Stimulated activated CD8-positive, alpha-beta memory T cell treated with anti-CD3 and anti-CD28 coated beads, Interleukin-15, amount 100 ng/mL, for 48 hours (primary cell): ENCODE measurements at places on chromosomes 11 and 22.

DNA sequence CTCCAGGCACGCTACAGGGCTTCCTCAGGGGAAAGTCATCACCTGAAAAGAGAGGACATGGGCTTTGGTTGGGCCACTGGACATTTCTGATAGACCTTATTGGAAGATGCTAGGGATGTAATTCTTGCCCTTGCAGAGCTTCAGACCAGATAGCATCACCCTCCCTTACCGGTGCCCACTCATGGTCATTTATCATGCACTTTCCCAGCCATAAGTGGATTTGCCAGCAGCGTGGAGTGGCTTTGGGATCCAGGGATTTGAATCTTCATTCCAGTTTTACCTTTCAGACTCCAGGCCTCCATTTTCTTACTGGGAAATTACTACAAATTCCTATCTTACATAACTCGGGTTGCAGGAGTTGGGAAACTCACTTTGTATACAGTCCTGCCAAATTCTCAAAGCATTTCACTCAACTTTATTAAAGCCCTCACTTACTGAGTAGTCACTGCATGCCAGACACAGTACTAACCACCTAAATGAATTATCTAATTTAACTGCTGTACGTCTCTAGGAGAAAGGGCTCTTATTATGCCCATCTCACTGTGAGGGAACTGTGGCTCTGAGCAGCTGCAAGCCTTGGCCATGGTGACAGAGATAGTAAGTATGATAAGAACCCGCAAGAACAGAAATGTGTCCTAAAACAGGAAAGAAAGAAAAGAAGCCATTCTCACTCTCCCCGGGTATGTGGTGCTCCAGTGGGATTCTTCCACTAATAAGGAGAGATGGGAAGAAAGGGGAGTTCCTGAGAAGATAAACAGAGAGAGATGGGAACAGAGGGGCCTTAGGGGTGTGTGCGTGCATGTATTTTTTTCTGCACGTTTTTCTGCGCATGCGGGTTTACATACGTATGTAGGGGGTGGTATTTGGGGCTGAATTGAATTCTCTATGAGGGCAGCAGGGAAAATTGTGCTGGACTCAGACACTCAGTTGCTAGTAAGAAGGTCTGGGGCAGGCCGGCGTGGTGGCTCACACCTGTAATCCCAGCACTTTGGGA is 9.7 kb downstream of the CHRM1 start:
- no peak for DNase-seq

- DNase-seq: no peak
These were observed 25.6 kb downstream of the MMP13 start for GRCh38 chr11:102929972-102930371.

DNA sequence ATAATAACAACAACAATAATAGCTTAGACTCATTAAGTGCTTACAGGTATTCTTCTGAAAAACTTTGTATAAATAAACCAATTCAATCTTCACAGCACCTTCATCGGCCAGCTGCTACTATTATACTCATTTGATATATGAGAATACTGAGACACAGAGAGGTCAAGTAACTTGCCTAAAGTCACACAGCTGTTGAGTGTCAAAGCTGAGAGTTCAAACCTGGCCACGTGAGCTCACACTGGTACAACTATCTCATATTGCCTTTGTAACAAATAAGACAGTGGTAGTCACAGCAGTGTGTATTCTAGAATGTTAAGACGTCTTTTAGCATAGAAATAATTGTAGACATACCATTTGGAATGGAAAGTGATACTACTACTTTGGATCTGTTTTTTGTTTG is 268.5 kb downstream of the NTM start:
- DNase-seq: no peak

DNA sequence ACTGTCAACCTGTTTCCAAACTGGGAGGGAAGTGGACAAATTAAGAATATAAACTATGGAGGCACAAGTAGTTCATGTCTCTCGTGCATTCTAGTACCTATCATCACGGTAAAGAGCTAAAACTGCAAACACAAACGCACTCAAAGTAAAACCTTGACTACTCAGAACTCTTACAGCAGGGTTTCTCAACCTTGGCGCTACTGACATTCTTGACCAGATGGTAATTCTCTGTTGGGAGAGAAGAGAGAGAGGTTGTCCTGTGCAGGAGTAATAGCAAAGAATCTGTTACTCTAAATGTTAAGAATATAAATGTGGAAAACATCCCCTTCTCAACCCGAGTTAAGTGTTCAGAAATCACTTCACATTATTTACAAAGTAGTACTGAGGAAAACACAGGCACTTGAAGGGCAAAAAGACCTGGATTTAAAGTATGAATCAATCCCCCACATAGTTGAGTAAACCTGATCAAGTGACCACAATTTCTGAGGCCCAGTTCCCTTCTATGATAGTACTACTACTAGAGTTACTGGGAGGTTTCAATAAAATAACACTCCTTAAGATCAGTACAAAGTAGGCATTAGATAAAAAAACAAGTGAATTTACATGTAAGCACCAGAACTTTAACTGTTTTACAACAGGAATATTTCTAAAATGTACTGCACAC is 73.1 kb upstream of the ARHGAP32 start:
- no peak for DNase-seq

DNA sequence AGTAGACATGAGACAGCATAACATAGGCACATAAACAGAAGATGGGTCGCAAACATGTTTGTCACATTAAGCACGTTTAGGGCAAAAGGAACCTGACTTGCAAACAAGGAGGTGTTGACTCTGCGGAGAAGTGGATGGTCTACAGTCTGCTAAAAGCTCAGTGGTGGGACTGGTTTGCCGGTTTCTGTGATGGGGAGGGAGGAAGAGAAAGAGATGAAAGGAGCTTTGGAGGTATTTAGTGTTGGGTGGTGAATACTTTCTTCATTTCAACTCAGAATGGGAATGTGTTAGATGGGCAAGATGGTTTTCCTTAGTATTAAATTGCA is 191.4 kb upstream of the SORL1-AS1 start:
- no peak for DNase-seq

DNA sequence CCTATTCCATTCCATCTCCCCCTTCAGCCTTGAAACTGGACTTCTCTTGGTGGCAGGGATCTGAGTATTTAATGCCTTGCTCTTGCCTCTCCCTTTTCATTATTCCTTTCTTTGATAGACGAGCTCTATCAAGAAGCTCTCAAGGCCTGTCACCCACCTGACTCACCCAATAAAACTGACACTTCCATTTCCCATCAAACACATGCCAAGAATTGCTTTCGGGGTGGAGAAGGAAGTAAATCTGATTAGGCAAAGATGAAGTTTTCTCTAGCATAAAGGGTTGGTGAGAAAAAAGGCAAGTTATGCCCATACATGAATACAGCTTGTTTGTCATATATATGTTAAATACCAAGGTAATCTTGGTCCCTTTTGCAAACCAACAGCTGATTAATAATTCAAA is 34.9 kb upstream of the MYEOV start:
- no peak for DNase-seq

GRCh38 chr11:130771708-130772107 is 144.6 kb downstream of the SNX19 start:
- no peak for DNase-seq

DNA sequence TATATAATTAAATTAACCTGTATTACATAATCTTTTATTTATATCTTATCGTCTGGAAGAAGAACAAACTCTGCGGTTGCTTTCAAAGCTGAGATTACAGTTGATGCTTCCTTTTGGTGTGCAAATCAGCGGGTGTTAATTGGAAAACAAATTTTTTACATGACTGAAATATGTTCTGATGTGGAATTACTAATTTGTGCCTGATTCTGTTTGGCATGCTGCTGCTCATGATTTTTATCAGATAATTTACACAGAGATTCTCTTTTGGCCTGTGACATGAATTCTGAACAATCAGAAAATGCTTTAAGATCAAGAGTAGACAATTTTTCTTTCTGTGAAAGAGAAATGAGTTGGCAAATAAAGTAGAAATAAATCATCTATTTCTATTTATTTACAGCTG is 510.8 kb downstream of the NELL1 start:
- DNase-seq: no peak

DNA sequence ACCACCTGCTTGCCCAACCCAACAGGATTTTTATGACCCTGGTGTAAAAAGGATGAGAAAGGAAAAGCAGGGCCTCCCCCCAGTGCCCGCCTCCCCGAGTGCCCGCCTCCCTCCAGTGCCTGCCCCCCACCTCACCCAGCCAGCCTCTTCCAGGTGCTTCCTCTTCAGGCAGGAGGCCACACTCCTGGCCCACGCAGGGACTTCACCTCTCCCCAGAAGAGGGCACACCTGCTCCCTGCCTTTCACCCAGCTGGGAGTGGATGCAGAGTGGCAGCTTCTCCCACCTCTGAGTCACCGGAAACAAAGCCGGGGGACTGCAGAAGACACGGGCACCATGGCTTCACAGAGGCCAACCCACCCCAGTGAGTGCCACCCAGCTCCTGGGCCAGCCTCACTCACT is 16.1 kb downstream of the CPT1A start:
- peak; percentile 47 for DNase-seq

DNA sequence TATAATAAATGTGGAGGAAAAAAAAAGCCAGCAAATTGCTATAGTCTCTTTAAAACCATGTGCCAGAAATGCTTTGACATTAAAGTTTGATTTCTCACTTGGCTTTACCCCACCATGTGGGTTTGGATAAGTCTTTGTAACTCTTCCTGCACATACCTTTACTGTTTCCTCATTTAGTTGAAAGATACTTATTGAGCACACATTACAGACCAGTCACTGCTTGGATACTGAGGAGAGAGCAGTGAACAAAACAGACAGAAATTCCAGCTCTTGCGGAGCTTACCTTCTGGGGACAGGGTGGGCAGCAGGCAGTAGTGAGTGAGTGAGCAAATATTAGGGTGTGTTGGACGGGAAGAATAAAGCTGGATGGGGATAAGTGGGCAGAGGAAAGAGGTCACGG is 13.7 kb downstream of the PACS1 start:
- no peak for DNase-seq

DNA sequence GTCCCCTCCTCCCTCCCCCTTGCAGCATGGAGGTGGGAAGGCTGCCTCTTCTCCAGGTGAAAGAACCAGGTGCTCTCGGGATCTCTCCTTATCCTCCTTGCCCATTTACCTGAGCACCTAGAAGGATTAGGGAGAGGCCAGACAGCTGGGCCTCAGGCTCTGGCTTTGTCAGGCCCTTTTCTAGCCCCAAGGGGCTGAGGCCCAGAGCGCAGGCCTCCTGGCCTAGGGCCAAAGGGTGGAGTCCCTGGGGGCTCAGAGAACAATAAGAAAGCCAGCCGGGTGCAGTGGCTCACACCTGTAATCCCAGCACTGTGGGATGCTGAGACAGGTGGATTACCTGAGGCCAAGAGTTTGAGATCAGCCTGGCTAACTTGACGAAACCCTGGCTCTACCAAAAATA is 5.4 kb upstream of the TTLL1 start:
- DNase-seq: no peak

- no peak for DNase-seq
These were observed 11.4 kb downstream of the SESN3 start for GRCh38 chr11:95219599-95219998.

- DNase-seq: peak; percentile 70
These were observed 7.2 kb upstream of the PLXNB2 start for GRCh38 chr22:50314455-50315288.

DNA sequence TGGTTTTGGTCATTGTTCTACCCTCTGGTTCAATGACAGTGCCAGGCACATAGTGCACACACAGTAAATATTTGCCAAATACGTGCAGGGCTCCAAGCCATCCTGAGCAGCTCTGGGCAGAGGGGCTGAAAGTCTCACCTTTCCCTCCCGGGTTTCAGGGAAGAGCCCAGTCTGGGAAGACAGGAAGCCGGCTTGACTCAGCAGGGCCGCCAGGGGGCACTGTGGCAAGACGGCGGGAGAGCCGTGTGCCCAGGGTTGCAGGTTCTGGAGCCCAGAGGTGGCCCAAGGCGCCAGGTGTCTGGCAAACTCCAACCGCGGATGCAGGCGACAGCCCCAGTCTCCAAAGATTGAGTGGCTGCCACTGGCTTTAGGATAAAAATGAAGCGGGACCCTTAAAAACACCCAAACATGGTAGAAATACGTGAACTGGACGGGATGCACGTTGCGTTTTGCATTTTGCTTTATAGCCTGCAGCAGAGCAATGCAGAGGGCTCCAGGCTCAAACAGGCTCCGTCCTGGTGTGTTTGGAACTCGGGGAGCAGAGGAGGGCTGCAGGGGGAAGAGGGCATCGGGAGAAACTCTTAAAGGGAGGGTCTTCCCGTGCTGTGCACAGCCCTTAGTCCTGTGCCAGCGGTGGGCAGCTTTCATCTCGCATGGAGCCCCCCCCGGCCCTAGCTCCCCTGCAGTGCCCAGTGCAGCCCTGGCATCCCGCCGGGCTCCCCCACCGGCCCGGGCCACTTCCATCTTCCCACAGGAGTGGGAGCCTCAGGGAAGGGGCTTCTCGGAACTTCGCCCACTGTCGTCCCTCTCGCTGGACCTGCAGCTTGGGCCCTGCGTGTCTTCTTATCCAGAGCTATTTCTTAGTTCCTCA is 10.7 kb downstream of the KRTAP5-5 start:
- no peak for DNase-seq

DNA sequence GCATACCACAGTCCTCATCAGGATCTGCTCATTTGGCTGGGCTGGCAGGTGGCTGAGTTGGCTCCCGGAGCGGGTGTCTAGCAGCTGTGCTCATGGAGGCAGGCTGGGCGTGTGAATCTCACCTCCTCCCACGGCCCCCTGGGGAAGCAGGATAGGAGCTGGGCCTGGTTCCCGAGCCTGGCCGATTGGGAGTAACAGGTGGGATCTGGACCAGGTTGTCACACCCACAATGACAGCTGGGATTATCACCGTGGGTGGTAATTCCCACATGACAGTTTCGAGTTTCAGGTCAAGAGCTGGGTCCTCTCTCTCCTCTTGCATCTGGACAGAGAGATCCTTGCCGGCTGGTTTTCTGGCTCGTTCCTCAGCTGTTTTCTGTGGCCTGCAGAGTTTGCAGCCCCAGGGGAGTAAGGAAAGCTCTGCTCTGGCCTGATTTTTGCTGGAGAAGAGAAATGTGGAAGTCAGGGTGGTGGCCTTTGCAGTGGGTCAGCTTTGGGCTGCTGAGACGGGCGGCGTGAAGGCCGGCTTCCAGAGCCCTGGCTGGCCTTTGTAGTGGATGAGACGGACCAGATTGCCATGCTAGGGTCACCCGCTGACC is 57.0 kb downstream of the BCR start:
- no peak for DNase-seq

DNA sequence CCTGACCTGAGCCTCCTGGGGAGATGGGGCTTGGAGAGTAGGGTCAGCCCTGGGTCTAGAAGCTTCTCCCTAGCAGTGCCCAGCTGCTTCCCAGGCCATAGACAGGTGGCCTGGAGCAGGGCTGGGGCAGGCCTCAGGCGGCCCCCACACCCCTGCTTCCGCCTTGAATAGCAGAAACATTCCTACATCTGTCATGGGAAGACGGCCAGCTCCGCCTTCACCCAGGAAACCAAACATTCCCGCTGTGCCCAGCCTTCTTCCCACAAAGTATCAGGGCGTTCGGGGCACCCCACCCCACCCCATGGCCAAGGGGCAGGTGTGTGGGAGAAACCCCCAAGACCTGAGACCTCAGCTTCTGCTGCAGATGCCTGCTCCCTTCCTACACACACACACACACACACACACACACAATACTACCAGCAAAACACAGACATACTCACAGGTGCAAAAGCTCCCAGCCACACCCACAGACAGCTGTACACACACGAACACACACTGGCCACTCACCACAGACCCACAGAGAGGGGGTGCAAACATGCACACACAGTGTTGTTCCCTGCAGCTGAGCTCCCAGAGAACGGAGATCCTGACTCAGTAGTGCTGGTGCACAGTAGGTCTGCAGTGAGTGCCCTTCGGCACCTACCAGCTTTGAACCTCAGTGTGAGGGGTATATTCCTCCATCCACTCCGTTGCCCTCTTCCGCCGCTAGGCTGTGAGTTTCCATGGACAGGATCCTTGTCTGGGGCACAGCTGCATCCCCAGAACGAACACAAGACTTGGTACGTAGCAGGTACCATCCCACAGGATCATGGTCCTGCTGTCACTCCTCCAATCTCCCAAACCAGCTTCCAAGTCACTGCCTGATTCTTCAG is 37.4 kb downstream of the PDGFB start:
- no peak for DNase-seq
